ENCODE measurements at places on chromosomes 1 and 21.

- DNase-seq, result no peak
These were observed 295.5 kb upstream of the RUNX1 start for GRCh38 chr21:35344582-35344981.

DNA sequence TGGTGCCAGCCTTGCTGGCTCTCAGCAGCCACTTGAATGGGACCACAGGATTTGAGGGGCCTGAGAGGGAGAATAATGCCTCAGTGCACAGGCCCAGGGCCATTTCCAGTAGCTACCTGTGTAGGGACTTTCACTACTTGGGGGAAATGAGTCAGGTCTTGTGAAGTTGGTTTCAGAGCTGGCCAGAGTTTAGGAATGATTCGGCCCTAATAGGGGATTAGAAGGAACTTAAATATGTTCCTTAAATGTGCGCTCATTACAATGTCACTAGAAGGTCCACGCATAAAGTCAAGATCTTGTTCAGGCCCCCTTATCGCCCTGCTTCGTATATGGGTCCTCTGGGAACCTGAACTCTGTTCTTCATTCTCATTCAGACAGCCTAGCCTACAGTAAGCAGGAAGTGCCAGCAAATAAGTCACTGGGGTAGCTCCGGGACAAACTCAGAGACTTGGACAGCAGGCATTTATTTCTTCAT is 5.6 kb upstream of the AKR1A1 start:
- DNase-seq, result no peak

- no peak for DNase-seq
These were observed 17.5 kb upstream of the TTC22 start for GRCh38 chr1:54818461-54819194.

DNA sequence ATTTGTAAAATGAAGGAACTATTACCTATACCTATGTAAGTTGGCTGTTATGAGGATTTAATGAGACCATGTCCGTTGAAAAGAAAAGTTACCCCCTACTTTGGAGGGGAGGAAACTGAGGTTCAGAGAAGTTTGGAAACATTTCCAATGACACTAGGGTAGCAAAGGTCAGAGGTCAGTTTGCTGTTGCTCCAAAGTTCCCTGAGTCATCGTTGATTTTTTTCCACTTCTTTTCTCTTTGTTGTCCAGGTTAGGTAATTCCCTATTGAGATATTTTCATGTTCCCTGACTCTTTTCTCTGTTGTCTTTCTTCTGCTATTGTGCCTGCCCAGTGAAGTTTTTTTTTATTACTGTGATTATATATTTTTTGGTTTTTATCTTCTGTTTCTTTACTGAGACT is 213.8 kb upstream of the C1orf174 start:
- no peak for DNase-seq

DNA sequence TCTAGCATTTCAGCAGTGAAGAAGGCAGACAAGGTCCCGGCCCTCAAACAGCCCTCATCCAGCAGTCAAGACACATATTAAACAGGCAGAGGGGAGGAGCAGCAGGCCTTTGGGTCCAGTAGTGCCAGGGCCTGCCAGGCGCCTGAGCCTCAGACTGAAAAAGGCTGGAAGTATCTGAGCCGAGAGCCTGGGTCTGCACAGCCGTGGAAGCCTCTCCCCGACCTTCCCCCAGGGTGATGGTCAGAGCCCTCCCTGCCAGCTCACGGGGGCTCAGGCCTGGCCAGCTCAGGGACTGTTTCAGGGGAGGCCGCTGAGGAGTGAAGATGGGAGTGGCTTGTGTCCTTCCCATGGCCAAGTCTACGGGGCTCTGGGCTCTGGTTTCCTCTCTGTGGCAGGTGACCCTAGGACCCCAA is 565.2 kb downstream of the PTPRU start:
- no peak for DNase-seq

DNA sequence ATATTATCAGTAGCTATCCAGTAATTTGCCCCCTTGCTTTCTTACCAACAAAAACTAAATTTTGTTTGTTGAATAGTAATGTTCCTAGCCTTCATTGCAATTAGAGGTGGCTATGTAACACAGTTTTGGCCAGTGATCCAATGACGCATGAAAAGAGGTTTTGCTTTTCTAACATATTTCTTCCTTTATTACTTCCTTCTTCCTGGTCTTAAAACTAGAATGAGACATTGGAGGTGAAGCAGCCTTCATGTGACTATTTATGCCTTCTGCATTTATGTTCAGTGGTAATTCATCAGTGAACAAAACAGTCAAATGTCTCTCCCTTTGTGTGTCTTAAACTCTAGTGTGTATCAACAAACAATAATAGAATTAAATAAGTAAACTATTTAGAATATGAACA is 35.5 kb downstream of the LRIF1 start:
- DNase-seq, result no peak

GRCh38 chr1:109069294-109069693 is 6.5 kb downstream of the TAF13 start:
- DNase-seq, result no peak

DNA sequence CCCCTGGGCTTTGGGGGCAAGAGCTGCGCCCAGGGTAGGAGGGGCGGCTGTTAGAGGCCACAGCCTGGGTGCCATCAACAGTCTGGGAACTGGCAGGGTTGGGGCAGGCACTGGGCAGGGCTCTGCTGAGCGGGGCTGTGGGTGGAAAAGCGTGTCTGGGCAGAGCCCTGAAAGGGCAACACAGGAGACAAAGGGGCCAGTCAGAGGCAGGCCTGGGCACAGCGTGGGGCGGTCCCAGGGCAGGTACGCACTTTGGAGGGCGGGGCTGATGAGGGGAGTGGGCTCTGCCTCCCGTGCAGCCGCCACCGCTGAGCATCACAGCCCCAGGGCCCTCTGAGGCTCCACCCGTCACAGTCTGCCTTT is 13.9 kb downstream of the CELSR2 start:
- DNase-seq, result no peak

DNA sequence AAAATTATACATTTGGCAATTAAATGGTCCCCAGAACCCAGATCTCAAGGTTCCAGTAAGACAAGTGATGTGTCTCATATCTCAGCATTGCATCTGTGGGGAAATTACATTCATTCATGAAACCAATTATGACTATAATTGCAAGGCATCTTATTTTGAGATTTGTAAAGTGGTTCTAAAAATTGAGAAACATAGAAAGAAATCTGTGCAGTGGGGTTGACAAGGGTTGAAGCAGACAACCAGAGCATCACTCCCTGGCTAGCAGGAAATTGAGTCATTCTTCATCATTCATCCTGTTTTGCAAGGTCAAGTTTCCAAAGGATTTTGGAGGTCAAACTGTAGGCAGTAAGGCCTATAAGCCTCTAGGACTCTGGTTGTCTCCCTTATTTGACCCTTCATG is 25.1 kb upstream of the MROH9 start:
- DNase-seq, result no peak

DNA sequence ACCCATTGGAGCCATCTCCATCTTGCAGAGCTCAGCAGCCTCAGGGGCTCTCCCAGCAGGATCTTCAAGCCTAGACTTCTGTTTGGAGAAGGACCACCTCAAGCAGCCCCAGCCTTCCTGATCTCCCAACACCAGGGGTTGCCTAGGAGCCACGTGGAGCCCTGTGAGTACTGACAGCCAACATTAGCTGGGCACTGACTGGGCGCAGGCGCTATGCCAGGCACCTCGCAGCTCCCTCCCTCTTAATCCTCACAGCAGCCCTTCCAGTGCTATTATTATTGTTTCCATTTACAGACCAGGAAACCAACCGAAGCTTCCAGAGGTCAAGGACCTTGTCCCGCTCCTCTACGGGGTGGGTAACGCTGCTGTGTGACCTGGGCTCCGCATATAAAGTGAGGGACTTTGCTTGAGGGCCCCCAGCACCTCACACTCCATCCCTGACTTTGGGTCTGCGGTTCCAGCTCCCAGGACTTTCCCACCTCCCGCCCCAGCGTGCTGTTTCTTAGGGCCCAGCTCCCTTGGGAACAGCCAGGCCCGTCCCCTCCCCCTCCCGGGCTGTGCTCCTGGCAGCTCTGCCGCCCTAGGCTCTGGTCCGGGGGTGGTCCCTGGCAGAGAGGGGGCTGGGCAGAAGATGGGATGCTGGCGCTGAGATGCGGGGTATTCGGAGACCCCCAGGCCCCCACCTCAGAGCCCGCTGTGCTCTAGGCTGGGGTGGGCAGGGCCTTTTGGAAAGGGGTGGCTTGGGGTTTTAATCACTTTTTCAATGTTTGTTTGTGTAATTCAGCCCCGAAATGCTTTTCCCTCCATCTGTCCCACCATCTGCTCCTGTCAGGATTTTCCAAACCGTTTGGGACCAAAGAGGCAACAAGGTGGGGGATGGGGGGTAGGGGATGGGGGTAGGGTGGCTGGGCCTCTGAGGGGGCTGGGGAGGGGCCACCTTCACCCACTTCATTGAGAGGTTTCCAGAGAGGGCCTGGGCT is 4.1 kb upstream of the HPCA start:
- peak; percentile 21 for DNase-seq

GRCh38 chr1:168135921-168136708 is 615 bp downstream of the GPR161 start:
- no peak for DNase-seq
